Activated B cell treated with CpG ODN at 0.5 μM for 24 hours (primary cell): ENCODE measurements at places on chromosomes 5 and 9. TPM values are rescaled to one million over a fixed set of nuclear protein-coding genes. Genes with fewer than 3 reads are reported as not detected.
A peak's percentile ranks its signal among the peaks of the same experiment; 100 is the strongest.

Gene HRH2
- total RNA-seq = not detected in 2 replicates

Gene PKD2L2
- not detected in 2 replicates for total RNA-seq

GRCh38 chr9:117335837-117336433 lies 78.9 kb downstream of the ASTN2 start:
- no peak overlapping the region for H3K4me3 ChIP-seq
- H3K4me1 ChIP-seq = no peaks in the 10 kb centered on the region
- no peaks in the 10 kb centered on the region for H3K27me3 ChIP-seq
- H3K27ac ChIP-seq = no peak overlapping the region

DNA sequence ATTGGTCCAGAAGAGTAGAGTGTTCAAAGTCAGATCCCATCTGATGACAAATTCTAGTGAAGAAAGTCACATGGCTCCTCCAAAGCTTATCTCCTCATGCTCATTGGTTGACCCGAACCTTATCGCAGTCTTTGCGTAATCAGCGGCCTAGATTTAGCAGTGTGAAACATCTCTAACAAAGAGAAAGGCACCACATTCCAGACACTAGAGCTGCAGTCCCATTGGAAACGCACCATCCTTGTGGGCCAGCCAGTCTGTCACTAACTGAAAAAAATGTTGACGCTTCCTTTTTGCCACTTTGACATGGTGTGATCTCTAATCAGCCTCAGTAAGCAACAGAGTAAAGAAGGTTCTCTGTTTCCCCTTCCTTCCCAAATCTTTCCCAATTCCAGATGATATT lies 458.0 kb upstream of the WWC1 start:
- no peak overlapping the region for H3K27ac ChIP-seq
- H3K27me3 ChIP-seq = no peaks in the 10 kb centered on the region
- no peaks in the 10 kb centered on the region for H3K36me3 ChIP-seq
- DNase-seq = no peak
- no peaks in the 10 kb centered on the region for H3K4me1 ChIP-seq

GRCh38 chr9:117535973-117536372 lies 121.1 kb upstream of the ASTN2 start:
- H3K27ac ChIP-seq = no peak overlapping the region
- no peaks in the 10 kb centered on the region for H3K4me1 ChIP-seq
- no peak overlapping the region for H3K4me3 ChIP-seq

- no peak overlapping the region for H3K27ac ChIP-seq
- H3K4me3 ChIP-seq = peak overlapping the region; percentile 80
- H3K4me1 ChIP-seq = peaks cover 11% of the 10 kb centered on the region
- H3K36me3 ChIP-seq = no peaks in the 10 kb centered on the region
- DNase-seq = no peak
Observed at GRCh38 chr5:60843386-60843935, 608 bp downstream of the ELOVL7 start.

DNA sequence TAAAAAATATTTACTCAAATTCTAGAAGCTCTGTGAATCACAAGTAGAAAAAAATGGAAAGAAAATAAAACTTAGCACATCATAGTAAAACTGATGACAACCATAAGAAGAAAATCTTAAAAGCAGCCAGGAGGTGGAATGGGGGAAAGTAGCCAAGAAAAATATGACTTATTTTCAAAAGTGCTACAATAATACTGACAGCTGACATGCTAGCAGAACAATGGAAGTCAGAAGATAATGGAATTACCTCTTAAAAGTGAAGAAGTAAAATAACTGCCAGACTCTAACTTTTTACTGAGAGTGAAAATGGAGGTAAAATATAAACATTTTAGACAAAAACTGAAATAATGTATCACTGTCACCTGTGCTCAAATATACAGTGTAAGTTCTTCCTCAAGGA lies 532.2 kb upstream of the SGCD start:
- H3K27ac ChIP-seq = no peak overlapping the region
- H3K4me1 ChIP-seq = no peaks in the 10 kb centered on the region
- no peak overlapping the region for H3K4me3 ChIP-seq
- no peaks in the 10 kb centered on the region for H3K27me3 ChIP-seq
- no peak for DNase-seq
